ENCODE measurements at places on chromosomes 2 and 18.

GRCh38 chr2:31893094-31893493 lies 117.7 kb downstream of the MEMO1 start:
- no peak for DNase-seq

- DNase-seq, result no peak
Measured at GRCh38 chr2:189304360-189304759, 124.8 kb upstream of the COL5A2 start.

GRCh38 chr2:216985658-216986141 lies 125.8 kb upstream of the TNP1 start:
- DNase-seq, result no peak

DNA sequence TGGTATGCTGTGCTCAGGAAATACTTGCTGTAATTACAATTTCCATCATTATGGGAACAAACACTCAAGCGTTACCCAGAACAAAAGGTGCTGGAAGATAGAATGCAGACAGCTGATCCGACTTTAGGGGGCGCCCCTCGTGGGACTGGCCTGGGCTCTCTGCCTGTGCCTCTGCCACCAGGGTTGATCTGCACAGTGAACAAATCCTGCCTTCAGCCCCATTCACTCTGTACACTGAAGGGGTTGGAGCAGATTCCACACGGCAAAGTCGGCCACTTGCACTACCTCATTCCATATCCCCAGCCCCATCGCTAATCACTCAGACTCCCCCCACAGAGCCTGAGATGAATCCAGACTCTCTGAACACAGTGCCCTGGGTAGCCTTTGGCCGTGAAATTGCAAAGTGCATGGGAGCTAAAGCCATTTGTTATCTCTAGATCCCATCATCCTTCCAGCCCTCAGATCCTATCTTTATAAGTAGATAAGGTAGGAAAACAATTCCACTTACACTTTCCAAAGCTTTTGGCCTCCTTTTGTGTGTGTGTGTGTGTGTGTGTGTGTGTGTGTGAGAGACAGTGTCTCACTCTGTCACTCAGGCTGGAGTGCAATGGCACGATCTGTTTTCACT lies 69.3 kb downstream of the INPP5D start:
- no peak for DNase-seq

GRCh38 chr2:220580113-220580512 lies 952.7 kb downstream of the SLC4A3 start:
- no peak for DNase-seq

DNA sequence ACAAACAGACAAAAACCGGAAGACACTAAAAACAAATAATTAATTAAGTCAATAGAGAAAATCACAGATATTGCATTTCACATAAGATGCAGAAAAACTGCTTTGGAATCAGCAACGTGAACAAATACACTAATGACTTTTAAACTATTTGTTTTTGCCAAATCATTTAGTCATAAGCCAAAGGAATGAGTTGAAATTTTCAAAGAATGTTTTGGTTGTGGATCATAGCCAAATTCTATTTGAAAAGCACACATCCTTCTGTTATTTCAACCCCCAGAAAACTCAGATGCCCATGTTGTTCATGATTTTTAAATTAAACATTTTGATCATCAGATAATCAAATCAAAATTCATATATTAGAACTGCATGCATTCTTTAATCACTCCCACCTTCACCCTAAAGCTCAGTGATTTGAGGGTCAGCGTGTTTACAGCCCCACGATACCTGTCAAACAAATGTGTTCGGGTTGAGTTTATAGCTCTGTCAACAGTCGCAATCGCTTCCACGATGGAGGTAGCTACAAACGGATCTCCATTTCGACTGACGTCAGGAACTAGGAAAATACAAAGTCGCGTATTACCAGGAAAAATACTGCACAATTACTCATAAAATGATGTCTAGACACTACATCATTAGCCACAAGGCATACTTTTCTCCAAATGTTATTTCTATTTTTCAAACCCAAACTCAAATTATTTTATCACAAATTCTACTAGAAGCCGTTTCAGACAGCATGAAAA lies 90.2 kb downstream of the PXDN start:
- no peak for DNase-seq

DNA sequence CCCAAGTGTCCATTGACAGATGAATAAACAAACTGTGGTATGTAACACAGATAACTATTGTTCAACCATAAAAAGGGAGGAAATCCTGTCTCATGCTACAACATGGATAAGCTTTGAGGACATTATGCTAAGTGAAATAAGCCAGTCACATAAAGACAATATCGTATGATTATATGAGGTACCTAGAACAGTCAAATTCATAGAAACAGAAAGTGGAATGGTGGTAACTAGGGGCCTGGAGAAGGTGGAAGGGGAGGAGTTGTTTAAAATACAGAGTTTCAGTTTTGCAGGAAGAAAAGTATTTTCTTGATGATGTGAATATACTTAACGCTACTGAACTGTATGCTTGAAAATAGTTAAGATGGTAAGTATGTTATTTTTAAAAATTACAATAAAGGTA lies 304.6 kb upstream of the CXCR4 start:
- DNase-seq, result no peak

- DNase-seq, result no peak
Measured at GRCh38 chr2:47518497-47519146, 115.7 kb downstream of the MSH2 start.

- DNase-seq, result no peak
Measured at GRCh38 chr2:71801969-71802368, 345.7 kb downstream of the CYP26B1 start.

DNA sequence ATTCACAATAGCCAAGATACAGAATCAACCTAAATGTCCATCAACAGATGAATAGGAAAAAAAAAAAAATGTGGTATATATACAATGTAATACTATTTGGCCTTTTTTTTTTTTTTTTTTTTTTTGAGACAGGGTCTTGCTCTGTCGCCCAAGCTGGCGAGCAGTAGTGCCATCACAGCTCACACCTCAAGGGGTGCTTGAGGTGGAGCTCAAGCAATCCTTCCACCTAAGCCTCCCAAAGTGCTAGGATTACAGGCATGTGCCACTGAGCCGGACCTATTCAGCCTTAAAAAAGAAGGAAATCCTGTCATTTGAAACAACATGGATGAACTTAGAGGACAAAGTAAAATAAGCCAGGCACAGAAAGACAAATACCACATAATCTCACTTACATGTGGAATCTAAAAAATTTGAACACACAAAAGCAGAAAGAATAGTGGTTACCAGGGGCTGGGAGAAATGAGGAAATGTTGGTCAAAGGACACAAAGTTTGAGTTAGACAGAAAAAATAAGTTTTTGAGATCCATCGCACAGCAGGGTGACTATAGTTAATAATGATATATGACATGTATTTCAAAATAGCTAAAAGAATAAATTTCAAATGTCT lies 26.0 kb downstream of the TLK1 start:
- no peak for DNase-seq

- DNase-seq, result no peak
Measured at GRCh38 chr2:170524828-170525565, 190.1 kb upstream of the SP5 start.
